Epithelial cell of proximal tubule (primary cell): ENCODE measurements at places on chromosomes 3 and 15. TPM values are rescaled to one million over a fixed set of nuclear protein-coding genes. Genes with fewer than 3 reads are reported as not detected.

Gene GLT8D1
- 59.2 and 59.5 TPM in 2 replicates for total RNA-seq

GRCh38 chr15:90351479-90352106 lies 491 bp upstream of the ZNF774 start:
- no peak for DNase-seq

Gene GMNC
- 0.14 and 1.5 TPM in 2 replicates for total RNA-seq

GRCh38 chr15:101277038-101277822 lies at the start of gene SELENOS:
SELENOS (minus strand) TSS chr15:101277485; CDS start chr15:101277417, 68 bp downstream.
- DNase-seq, result no peak

GRCh38 chr3:8366219-8366810 lies 135.3 kb upstream of the LMCD1 start:
- no peak for DNase-seq

DNA sequence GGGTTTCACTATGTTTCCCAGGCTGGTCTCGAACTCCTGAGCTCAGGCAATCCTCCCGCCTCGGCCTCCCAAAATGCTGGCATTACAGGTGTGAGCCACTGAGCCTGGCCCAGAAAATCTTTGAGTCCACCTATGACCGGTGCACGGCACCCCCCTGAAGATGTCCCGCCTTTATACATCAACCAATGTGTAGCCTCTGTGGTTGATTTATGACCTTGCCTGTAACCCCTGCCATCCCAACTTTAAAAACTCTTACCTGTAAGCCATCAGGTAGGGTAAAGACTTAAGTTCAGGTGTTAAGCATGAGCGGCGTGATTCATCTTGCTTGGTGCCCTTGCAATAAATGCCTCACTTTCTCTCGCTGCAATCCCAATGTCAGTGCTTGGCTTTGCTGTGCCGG lies 14.5 kb upstream of the CTSH start:
- no peak for DNase-seq
